ENCODE measurements at places on chromosomes 13 and 19.

- DNase-seq: no peak
These were observed 3.1 kb upstream of the PNMA8C start for GRCh38 chr19:46431824-46432223.

GRCh38 chr19:6086068-6086788, 24.1 kb downstream of the RFX2 start:
- peak; percentile 82 for DNase-seq

DNA sequence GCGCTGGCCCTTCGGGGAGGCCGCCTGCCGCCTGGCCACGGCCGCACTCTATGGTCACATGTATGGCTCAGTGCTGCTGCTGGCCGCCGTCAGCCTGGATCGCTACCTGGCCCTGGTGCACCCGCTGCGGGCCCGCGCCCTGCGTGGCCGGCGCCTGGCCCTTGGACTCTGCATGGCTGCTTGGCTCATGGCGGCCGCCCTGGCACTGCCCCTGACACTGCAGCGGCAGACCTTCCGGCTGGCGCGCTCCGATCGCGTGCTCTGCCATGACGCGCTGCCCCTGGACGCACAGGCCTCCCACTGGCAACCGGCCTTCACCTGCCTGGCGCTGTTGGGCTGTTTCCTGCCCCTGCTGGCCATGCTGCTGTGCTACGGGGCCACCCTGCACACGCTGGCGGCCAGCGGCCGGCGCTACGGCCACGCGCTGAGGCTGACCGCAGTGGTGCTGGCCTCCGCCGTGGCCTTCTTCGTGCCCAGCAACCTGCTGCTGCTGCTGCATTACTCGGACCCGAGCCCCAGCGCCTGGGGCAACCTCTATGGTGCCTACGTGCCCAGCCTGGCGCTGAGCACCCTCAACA, 1.2 kb downstream of the F2RL3 start:
- DNase-seq: no peak

- DNase-seq: peak; percentile 28
These were observed 53.6 kb downstream of the LMO7 start for GRCh38 chr13:75689686-75690085.

GRCh38 chr13:40096357-40096901, 441.0 kb downstream of the COG6 start:
- no peak for DNase-seq

DNA sequence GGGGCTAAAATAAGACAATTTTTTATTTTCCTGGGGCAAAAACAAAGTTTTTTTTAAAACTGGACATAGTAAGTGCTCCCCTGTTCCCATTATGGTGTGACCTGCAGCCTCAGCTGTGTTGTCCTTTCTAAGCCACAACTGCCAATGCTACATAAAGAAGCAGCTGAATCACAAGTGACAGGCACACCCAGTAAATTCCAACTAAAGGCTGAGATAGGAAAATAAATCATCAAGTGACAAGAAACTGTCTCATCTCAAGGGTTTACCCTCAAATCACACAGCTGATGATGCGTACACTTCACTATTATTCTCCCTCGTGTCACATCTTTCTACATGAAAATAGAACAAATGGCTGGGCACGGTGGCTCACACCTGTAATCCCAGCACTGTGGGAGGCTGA, 28.7 kb downstream of the STK24 start:
- DNase-seq: peak; percentile 78

DNA sequence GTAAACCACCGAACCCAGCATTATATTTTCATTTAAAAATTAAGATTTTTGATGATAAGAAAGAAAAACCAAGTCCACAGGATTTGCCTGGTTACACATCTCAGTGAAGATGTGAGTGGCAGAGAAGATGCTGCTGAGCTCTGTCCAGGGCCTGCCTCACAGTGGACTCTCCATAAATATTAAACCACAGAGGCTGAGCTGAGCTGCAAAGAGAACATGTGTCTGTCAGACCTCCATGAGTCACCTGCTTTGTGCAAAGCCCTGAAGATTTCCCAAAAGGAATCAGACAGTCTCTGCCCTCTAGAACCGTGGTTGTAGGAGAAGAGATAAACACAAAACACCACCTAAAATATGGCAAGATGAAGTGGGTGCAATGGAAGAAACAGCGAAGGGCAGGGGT, 127.2 kb upstream of the TSC22D1 start:
- DNase-seq: peak; percentile 83

DNA sequence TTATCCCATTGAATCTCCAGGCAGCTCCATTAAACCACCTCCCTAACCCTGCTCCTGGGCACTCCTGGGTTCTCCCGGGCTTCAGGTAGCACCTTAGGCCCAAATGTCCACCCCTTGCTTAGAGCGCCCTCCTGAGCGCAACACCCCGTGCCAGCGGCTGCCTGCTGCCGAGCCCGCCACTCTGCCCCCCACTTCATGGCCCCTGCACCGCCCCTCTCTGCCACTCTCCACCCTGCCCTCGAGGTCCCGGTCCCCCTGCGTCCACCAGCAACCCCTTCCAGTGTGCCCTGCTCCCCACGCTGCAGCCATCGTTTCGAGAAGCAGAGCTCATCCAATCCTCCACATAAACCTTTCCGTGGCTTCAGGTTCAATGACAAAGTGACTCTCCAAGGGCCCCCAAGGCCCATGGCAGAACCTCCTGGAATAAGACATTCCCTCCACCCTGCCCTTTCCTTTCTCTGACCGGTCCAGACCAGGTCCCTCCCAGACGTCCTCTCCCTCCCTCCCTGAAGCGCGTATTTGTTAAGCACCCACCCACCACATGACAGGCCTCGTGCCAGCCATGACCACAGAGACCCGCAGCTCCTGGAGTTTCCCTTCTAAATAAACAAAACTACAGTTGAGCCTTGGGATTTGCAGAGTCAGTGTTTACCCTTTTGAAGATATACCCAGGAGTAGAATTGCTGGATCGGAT, 66.6 kb downstream of the ARHGEF18 start:
- peak; percentile 49 for DNase-seq

DNA sequence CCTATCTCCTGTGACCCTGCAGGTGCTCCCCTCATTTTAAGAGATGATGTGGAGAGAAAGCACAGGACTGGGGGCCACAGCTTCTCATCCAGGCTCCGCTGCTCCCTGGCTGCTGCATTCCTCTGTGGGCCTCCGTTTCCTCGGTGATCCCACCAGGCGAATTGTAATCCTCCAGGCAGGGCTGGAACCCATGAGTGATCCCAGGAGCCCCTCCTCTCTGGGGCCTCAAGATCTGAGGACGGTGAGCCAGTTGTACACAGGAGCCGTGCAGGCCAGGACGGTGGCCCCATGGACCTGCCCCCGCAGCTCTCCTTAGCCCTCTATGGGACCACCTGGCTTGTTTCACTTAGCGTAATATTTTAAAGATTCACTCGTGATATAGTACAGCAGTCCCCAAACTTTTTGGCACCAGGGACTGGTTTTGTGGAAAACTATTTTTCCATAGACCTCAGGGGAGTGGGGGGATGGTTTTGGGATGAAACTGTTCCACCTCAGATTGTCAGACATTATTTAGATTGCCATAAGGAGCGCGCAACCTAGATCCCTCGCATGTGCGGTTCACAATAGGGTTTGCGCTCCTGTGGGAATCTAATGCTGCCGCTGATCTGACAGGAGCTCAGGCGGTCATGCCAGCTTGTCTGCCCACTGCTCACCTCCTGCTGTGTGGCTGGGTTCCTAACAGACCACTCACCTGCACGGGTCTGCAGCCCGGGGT, 5.6 kb downstream of the FFAR3 start:
- no peak for DNase-seq

DNA sequence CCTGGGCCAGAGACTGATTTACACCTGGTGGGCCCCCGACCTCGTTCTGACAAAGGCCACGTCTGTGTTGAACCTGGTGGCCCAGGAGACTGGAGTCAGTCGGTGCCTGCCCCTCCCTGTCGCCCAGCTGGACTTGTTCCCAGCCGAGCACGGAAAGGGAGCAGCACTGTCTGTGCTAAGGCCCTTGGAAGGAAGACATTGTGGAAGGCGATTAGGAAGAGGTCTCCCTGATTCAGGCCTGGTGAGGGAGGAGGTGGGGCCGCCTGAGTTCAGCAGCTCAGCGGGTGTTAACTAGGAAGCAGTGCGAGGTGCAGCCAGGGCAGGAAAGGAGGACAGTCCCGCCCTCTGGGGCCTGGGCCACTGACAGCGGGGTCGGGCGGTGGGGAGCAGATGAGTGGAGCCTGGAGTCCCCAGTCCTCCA, 64.7 kb downstream of the GPR12 start:
- no peak for DNase-seq

GRCh38 chr13:67367399-67367798, 137.3 kb upstream of the PCDH9 start:
- no peak for DNase-seq

- DNase-seq: no peak
These were observed 492.4 kb downstream of the SUCLA2 start for GRCh38 chr13:47508527-47509228.

GRCh38 chr19:54247106-54247930, 4.7 kb upstream of the LILRA6 start:
- DNase-seq: no peak

DNA sequence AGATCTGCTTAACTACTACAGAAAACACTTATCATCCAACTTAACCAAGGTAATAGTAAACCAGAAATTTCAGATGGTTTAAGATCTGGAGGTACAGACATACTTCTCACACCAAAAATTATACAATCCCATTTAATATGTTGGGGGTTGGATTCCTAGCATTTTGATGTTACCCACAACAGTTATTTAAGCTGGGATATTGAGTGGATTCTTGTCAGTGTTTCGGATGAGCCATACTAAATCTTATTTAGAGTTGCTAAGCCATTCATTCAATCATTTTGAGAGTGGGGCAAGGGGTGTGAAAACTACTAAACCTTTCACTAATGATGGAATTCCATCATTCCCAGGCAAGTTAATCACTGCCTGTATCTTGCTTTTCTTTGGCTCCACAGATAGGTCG, 40.6 kb downstream of the KATNAL1 start:
- peak; percentile 31 for DNase-seq

DNA sequence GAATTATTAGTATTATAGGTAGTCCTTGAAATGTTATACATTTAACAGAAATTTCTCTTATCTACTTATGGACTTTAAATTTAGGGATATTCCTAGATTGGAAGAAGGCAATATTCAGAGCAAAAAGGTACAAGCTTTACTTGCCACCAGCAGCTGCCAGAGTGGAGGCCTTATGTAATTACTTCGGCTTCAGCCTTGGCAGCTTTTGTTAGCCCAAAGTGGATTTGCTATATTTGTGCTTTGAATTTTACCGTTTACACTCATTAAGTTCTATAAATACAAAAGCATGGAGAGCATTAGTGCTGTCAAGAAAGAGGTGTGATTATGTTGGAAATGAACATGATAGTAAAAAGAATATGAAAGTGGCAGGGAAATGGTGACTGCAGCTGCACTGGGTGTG, 319.9 kb downstream of the ATP8A2 start:
- DNase-seq: no peak

GRCh38 chr13:83943530-83944279, 61.4 kb upstream of the SLITRK1 start:
- peak; percentile 9 for DNase-seq

DNA sequence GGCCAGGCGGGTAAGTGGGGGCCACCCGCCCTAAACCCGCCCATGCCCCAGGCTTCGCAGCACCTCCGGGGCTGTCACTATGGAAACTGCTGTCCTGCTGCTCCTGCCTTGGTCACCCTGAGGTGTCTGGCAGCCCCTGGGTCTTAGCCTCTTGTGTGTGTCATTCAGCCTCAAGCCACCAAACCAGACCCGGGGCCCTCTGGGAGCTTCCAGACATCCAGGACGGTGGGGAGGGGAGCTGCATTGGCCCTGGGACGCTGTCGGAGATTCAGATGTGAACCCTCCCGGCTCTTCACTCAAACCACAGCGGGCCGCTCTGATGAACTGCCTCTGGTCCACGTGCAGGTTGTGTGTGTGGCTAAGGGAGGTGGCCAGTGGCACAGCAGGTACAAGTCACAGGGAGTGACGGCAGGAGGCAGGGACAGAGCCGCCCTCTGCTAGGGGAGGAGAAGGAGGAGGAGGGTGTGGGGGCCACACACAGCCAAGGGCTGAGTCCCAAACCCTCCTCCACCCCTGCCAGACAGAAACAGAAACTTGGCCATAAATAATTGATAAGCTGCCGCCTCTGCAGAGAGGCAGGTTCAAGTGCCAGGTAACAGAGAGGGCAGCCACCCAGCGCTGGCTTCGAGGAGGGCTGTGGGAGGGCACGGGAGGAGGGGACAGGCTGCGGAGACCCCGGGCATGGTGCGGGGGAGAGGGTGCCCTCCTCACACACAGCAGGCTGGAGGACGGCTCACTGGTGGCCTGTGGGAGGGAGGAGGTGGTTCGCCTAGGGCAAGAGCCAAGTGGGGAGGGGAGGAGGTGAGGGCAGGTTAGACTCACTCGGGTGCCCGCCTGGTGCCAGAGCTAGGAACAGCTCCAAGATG, 8.0 kb downstream of the NANOS3 start:
- DNase-seq: no peak

- peak; percentile 69 for DNase-seq
These were observed 413.9 kb downstream of the COG6 start for GRCh38 chr13:40069173-40070044.

- peak; percentile 99 for DNase-seq
These were observed 3.5 kb downstream of the ANGPTL4 start for GRCh38 chr19:8367327-8368001.

DNA sequence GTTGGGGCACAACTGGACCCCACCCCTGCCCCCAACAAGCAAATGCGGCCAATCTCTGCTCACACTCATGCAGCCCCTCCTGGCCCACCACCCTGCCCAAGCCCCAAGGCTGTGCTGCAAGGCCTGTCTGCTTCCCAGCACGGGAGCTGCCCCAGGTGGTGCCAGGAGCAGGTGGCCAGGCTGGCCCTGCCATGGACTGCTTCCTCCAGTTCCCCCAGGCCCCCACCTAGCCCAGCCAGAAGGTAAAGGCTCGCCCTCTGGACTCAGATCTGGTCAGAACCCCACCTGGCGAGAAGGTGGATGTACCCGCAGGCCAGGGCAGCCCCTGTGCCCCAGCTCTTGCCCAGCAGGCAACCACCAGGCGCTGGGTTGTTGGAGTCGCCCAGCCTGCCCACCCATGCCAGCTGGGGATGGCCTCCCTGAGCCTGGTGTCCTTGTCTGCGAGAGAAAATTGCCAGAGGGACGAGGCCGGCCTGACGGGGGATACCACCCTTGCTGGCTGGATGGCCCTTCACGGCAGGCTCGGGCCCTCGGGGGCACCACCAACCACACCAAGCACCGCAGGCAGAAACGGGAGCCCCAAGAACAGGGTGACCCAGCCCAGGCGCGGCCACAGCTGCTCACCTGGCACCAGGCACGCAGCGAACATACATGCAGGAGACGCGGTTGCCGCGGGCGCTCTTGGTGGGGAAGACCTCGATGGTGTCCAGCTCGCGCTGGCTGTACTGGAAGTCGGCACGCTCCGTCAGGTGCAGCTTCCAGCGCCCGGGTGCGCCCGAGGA, 4.5 kb downstream of the ABHD17A start:
- no peak for DNase-seq

DNA sequence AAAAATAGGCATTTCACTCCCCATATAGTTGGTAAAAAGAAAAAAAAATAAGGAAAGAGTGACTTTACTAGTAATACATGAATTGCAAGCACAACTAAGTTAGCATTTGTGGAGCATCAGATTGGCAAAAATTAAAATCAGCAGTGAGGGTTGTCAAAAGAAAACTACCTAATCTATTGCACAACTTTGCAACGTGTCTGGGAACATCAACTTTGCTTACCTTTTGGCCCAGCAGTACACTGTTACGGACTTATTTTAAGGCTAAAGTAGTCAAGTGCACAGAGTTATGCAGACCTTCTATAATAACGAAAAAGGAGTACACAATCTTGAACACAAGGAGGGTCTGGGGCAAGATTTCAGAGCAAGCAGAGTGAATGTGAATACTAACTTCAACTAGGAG, 102.6 kb downstream of the MIPEP start:
- no peak for DNase-seq

Measured in EH (cell line).